Aorta (tissue), 5 donors: ENCODE measurements at places on chromosomes 2 and 18.

- DNase-seq, result no peak
Observed at GRCh38 chr2:221042926-221043325, 529.2 kb downstream of the EPHA4 start.

DNA sequence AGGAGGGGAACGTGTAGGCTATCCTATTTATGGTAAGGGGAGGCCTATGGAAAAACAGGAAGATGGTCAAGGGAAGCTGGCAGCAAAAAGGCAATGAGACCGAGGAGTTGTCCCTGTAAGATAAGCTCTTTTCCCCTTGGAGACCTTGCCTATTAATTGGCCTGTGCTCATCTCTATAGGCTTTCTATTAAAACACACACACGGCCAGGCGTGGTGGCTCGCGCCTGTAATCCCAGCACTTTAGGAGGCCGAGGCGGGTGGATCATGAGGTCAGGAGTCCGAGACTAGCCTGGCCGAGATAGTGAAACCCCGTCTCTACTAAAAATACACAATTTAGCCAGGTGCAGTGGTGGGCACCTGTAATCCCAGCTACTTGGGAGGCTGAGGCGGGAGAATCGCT, 32.1 kb downstream of the EPAS1 start:
- no peak for DNase-seq

DNA sequence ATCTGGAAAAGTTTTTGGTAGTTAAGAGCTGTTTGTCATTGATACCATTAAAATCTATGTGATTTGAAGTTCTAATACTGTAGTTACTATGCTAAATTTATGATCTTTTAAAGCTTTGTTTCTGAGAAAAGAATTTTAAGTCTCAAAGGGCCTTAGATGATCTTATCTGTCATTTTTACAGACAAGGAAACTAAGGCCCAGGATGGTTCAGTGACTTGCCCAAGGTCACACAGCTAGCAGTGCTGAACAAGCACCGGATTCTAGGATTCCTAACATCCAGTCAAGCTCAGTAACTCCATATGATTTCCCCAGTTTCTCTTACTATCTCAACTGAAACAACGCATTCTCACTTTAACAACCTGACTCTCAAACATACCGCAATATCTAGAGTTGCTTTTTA, 37.7 kb downstream of the PELI1 start:
- no peak for DNase-seq

DNA sequence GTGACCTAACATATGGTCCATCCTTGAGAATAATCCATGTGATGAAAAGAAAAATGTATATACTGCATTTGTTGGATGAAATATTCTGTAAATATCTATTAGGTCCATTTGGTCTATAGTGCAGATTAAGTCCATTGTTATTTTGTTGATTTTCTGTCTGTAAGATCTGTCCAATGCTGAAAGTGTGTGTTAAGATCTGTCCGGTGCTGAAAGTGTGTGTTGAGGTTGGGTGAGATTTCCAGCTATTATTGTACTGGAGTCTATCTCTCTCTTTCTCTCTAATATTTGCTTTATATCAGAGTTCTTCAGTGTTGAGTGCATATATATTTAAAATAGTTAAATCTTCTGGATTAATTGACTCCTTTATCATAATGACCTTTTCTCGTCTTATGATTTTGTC, 828.8 kb upstream of the CRIM1 start:
- no peak for DNase-seq

GRCh38 chr2:136901732-136902131, 136.4 kb downstream of the THSD7B start:
- DNase-seq, result no peak

DNA sequence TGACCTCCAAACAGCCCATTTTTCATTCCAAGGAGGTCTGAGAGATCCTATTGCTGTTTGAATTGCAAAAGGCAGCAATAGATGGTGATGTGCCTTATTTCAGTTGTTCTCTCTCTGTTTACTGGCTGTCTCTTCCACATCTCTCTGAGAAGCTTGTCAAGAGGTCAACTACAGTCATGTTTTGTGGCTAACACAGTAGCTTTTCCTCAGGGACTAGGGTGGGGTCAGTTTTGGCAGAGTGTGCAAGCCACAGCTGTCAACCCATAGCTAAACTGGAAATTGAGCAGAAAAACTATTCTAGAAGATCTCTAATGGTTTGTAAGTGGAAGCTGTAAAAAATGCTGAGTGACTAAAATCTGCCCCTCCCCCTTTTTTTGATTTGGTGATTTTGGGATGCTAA, 67.1 kb downstream of the DIS3L2 start:
- DNase-seq, result no peak
